ENCODE measurements at places on chromosomes 7 and 10.

GRCh38 chr7:4779118-4779517 is 3.7 kb downstream of the AP5Z1 start:
- DNase-seq, result no peak

- DNase-seq, result peak; percentile 76
Measured at GRCh38 chr7:518630-519483, 789 bp downstream of the PDGFA start.

GRCh38 chr7:44163591-44163990 is 22.5 kb upstream of the MYL7 start:
- DNase-seq, result no peak

DNA sequence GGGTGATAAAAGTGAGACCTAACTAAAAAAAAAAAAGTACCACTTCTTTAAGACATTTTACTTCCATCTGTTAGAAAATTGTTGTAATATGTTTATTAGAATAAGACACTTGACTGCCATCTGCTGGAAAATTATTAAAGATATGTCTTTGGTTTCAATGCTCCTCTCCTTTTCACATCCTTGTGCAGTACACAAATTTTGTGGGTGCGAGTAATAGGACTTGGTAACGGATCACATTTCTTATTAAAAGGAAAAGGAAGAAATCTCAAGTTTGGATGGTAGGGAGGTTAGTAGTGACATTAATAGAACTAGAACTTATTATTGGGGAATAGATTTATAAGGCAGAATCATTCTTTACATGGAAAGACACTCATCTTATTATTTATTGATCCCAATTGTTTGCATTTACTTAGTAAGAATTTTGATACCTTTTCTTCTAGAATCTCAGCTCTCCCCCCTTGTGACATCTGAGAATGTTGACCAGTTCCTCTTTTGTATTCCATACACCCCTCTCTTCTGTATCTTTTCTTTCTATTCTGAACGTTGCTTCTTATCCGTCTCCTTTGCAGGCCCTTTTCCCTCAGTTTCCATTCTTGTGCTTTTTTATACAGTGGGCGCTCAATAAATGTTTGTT is 43.0 kb upstream of the RPA3 start:
- DNase-seq, result peak; percentile 85

DNA sequence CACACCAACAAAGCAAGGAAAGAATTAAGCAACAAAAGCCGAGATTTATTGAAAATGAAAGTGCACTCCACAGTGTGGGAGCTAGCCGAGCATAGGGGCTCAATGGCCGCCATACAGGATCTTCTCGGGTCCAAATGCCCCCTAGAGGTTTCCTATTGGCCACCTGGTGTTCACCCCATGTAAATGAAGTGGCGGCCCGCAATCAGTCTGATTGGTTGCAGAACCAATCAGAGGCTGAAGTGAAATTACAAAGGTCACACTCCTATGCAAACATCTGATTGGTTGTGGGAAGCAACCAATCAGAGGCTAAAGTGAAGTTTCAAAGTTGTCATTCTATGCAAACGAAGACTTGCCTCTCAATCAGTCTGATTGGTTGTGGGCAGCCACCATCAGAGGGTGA is 61.8 kb upstream of the SLC35B4 start:
- DNase-seq, result no peak

DNA sequence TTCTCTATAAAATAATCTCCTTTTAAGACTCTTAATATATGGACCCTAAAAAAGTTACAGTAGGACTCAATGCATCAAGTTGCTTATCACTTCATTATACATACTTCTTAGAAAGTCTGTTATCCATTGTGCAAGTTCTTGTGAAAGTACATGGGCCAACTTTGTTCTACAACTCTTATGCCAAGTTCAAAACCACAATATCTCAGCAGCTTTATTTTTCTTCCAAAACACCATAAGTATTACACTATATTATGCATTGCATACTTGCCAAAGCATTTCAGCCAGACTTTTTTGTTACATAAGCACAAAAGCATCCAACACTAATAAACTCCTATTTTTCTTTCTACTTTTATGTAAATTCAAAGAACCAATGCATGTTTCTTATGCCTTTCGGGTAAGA is 94.4 kb downstream of the AHR start:
- DNase-seq, result peak; percentile 79

DNA sequence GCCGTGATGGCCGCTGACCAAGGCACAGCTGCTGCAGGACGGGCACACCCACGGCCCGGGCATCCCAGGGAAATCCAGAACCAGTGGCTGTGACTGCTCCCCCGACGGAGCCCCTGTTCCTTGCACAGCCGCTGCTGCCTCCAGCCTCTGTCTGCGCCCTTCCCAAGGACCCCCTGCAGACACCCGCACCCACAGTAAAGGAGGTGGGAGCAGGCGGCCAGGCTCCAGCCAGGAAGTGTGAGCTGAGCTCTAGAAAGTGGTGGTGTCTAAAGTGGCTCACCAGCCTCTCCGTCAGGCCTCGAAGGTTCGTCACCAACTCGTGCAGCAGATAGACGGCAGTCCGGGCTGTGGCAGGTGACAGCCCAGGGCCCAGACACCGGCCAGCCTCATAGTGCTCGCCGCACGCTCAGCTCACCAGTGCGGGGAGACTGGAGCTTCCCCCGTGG is 306.7 kb downstream of the DNAJB6 start:
- no peak for DNase-seq

DNA sequence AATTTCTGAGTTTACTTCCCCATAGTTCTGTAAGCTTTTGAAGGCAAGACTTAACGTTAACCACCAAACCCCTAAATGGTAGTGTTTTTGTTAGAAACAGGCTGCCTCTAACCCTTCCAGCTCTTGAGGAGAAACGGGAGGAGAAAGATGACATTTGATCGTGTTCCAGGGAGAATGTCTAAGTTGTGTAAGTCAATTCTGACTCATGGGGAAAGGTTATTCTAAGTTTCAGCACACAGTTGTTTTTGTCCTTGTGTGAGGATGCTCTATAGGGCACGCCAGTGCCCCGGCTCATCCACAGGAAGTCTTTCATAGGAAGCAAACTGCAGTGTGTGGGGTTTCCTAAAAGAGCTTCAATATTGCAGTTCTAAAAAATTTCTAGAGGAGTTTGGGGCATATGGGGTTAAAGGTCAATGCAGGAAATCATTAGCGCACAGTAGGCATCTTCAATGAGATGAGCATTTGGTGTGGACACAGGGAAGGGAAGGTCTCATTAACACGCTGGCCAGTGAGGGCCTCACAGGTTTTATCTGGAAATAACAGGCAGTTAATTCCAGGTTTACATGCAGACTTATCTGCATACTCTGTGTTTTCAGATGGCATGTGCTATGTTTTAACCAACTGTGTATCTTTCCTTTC is 638.2 kb upstream of the IGFBP3 start:
- DNase-seq, result no peak

- no peak for DNase-seq
Measured at GRCh38 chr10:126042354-126042753, 146.0 kb downstream of the FANK1 start.

DNA sequence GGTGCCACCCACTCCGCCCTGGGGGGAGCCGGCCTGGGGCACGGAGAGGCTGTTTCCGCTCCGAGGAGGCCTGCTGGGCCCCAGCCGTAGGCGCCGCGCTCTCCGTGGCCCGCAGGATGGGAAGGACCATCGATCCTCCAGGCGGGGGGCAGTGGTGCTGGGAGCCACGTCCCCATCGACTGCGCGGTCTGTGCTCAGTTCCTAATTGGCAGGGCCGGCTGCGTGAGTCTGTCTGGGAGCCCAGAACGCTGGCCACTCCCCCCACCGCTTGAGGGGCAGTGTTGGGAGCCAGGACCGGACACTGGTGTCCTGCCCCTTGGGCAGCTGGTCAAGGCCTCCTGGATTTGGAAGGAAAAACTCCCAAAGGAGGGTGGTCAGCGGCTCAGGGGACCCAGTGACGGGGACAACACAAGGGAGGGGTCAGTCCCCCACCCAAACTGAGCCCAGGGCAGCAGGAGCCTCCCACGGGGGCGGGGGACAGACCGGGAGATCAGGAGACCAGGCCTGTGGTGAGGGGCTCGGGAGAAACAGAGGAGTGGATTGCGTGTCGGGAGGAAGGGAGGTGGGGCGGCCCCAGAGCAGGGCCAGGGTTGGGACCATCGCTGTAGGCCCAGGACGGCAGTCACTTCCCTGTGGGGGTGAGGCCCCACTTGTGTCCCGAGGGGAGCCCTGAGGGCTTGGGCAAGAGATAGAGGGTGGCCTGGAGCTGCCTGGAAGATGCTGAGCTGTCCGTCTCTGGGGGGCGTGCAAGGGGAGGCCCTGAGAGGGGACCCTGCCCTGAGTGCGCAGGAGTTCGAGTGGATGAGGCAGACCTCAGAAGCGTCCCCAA is 89.0 kb downstream of the UNCX start:
- DNase-seq, result peak; percentile 82

DNA sequence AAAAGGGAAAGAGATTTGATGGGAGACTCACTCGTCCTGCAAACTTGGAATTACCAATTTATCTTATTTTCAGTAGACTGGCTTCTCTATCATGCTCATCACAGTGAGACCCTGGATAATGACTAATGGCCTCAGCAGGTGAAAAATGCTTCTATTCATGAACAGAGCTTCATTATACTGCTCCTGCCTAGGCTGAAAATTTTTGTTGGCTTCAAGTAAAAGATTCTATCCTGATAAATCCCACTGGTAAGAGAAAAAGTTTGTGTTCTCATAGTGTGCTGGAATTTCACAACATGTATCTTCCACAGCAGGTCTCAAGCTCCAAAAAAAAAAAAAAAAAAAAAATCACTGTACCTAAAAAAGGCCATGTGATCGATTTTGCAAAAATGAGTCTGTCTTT is 329.3 kb upstream of the FZD8 start:
- DNase-seq, result no peak

DNA sequence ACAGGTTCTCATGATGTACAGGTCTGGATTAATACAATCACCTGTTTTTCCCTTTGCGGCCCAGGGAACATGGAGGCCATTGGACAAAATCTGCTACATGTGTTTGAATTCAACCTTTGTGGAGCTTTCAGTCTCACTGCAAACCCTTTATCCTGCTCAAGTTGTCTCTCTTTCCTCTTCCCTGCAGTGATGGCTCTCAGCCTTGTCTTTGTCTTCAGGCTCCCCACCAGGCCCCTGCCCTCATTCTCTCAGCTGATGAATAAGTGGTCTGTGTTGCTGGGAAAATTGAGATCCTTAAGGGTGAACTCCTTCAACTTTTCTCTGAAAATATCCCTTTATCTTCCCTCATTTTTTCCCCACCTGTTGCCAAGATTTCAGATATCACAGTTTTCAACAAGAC is 791.2 kb downstream of the GRID1 start:
- no peak for DNase-seq

DNA sequence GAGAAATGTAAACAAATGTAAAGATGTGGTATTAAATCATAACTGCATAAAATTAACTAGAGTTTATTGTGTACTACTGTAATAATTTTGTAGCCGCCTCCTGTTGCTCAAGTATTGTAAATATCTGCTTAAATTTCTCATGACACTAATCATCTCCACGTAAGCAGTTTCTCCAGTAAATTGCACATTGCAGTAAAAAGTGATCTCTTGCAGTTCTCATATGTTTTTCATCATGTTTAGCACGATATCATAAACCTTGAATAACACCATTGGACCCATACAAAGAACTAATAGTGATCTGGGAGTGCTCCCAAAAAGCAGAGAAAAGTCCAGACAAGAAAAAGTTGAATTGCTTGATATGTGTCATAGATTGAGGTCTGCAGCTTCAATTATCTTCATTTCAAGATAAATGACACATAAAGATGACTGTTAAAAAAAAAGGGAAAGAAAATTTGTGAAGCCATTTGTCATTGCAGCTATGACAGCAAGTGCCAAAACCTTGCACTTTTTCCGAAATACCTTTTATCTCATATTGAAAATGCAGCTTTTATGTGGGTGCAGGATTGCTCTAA is 15.3 kb downstream of the LIPA start:
- DNase-seq, result peak; percentile 71

Data from muscle of leg (tissue), 16 donors.